ENCODE measurements at places on chromosomes 3 and 15.
A peak's percentile ranks its signal among the peaks of the same experiment; 100 is the strongest.

GRCh38 chr15:27714675-27715074, 384.4 kb downstream of the OCA2 start:
- DNase-seq = no peak

DNA sequence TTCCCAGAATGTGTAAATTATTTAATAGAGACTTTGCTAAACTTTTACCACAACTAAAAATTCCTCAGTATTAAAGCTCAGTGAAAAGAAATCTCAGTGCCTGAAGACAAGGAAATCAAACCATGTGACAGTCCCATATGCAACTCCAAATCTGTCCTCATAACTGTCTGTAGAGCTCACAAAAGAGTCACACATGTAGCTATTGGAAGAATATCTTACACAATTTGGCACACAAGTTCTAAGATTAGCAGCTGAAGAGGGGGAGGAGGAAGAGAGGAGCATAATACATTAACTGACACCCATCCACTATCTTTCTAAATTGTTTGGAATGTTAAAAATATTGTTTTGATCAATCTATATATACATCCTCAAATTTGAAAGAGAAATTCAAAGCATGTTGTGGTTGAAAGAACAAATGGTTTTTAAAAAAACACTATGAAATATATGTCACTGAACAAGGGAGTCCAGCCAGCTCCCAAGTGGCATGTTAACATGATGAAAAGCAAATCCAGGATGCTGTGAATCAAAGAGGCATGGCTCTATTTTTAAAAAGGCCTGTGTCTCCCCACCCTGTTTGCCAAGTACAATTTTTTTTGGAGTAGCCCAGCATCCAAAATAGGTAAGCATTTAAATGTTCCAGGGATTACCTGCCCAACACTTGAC, 126.3 kb upstream of the NANOGP8 start:
- no peak for DNase-seq

DNA sequence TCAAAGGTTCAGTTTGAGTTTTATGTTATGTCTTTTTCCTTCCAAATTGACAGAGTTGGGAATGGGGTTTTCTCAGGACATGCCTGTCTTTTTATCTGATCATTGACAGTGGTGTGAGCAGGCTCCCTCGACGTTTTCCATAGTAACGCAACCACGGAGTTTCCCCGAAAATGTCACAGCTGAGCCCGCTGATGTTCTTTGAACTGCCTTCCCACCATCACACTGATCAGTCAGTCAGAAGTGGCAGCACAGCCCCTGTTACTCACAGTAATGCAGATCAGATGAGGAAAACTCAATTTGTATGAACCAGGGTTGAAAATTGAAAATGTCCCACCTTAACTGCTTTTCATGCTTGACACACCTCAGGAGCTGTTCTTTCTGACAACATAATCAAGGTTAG, 210.4 kb downstream of the NECTIN3 start:
- no peak for DNase-seq

- DNase-seq = no peak
Measured at GRCh38 chr3:17158941-17159682, 274.4 kb downstream of the PLCL2 start.

DNA sequence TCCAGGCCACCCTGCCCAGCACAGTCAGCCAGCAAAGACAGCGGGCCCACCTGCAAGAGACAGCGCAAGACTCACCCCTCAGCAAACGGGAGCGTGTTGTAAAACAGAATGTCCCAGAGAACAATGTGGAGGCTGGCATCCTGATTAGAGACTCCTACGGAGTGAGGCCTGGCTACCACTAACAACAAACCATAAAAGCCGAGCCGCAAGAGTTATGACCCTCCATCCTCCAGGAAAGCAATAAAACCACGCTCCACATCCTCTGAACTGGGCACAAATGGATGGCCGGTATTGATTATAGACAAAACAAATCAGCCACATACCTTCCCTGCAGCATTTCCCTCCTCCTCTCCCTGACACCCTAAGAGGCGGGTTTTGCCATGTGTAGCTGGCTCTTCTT, 75.8 kb upstream of the LIPC start:
- no peak for DNase-seq

- no peak for DNase-seq
Measured at GRCh38 chr15:47820057-47820746, 102.9 kb downstream of the SEMA6D start.

- DNase-seq = peak; percentile 17
Measured at GRCh38 chr15:81410318-81410753, 36.3 kb upstream of the TMC3 start.
